SJSA1 (cell line): ENCODE measurements at places on chromosomes 13 and 19.
A peak's percentile ranks its signal among the peaks of the same experiment; 100 is the strongest.

DNA sequence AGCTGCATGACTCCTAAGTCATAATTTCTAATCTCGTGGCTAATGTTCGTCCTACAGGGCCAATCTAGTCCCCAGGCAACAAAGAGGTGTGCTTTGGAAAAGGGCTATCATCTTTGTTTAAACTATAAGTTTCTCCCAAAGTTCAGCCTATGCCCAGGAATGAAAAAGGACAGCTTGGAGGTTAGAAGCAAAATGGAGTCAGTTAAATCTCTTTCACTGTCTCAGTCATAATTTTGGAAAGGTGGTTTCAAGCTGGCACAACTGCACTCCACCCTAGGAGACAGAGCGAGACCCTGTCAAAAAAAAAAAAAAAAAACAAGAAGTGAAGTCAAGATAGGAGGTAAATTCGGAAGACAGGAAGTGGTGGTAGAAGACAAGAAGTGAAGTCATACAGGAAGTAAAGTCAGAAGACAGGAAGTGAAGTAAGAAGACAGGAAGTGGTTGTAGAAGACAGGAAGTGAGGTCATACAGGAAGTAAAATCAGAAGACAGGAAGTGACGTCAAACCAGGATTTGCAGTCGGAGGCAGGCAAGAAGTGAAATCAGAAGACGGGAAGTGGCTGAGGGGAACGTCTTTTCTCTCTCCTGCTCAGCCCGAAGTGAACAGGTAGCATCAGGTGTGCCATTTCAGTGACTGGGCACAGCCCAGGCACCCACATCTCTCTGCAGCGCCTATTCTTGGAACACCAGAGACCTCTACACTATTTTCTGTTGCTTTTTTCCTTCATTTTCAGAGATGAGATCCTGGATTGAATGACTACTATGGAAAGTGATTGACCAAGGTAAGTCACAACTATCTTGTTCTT lies 32.2 kb downstream of the GP6 start:
- H3K27ac ChIP-seq, result no peak overlapping the region
- H3K27me3 ChIP-seq, result no peaks in the 10 kb centered on the region
- no peak overlapping the region for H3K4me3 ChIP-seq

DNA sequence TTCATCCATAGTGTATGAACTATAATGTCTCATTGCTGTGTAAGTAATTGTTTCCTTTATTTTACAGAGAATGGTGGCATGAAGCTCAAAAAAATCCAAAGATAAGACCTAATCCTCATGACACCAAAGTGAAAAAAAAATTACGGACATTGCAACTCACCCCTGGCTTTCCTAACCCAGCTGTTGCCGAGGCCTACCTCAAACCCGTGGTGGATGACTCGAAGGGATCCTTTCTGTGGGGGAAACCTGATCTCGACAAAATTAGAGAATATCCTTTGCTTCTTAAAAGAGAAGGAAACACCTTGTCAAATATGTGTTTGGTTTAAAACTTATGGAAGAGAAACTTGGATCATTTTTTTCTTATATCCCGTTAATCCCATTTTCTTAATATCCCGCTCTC lies 26.3 kb downstream of the ERCC5 start:
- H3K27me3 ChIP-seq, result no peaks in the 10 kb centered on the region
- no peak overlapping the region for H3K4me3 ChIP-seq
- no peak for DNase-seq
- no peak overlapping the region for H3K27ac ChIP-seq

DNA sequence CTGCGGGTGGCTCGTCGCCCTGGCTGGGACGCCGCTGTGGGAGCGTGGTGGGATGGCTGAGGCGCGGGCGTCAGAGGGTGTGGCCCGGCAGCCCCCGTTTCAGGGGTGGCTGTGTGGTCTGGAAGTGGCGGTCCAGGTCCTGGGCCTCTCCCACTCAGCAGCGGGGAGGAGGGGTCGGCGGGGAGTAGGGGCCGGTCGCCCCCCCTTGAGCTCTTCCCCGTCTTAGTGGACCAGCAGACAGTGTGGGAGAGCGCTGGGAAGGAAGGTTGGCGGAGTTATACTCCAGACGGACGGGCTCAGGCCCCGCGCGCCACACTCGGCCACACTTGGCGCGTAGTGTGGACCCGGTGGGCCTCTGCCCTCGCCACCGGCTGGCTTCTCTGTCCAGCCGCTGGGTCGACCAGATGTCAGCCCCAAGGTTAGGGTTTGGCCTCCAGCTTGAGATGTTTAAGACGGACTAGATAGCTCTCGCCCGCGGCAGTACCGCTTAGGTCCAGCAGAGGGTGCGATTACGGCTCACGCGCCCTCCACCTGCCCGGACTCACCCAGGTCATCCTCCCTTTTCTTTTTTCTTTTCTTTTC lies 21.7 kb upstream of the ZNF429 start:
- no peak overlapping the region for H3K4me3 ChIP-seq
- no peak for DNase-seq
- no peaks in the 10 kb centered on the region for H3K27me3 ChIP-seq
- H3K36me3 ChIP-seq, result no peaks in the 10 kb centered on the region
- H3K27ac ChIP-seq, result no peak overlapping the region

DNA sequence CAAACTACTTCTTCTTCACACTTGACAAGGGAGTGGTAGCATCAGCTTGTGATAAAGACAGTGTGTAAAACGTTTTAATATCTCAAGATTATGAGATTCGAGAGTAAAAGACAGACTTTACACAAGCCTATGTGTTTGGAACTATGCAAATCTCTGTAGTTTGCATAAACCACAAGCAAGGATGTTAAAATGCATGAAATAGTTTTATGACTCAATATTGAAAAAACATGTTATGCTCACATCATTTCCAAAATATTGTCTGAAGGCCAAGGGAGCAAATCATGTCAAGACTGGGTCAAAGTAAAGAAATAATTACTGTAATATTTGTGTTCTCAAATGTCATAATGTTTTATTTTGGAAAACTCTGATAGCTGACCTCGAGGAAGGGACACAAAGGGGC lies 316.8 kb upstream of the KLF12 start:
- H3K27me3 ChIP-seq, result no peaks in the 10 kb centered on the region
- no peak for DNase-seq
- no peaks in the 10 kb centered on the region for H3K36me3 ChIP-seq

- H3K27me3 ChIP-seq, result no peaks in the 10 kb centered on the region
- peak overlapping the region; percentile 8; the same call in 1 of the 2 replicates for H3K27ac ChIP-seq
- H3K36me3 ChIP-seq, result 0 out of 2 replicates have a peak, but pooled peaks cover 3% of the 10 kb centered on the region
- DNase-seq, result peak; percentile 31
- H3K4me3 ChIP-seq, result no peak overlapping the region
Measured at GRCh38 chr13:48431987-48432615, 19.2 kb upstream of the LPAR6 start.

- no peaks in the 10 kb centered on the region for H3K27me3 ChIP-seq
- no peak for DNase-seq
- H3K27ac ChIP-seq, result no peak overlapping the region
- H3K36me3 ChIP-seq, result no peaks in the 10 kb centered on the region
Measured at GRCh38 chr13:50654331-50654730, 189.2 kb downstream of the DLEU7 start.
